ENCODE measurements at places on chromosomes 11 and 22. TPM values are rescaled to one million over a fixed set of nuclear protein-coding genes. Genes with fewer than 3 reads are reported as not detected.
A peak's percentile ranks its signal among the peaks of the same experiment; 100 is the strongest.

DNA sequence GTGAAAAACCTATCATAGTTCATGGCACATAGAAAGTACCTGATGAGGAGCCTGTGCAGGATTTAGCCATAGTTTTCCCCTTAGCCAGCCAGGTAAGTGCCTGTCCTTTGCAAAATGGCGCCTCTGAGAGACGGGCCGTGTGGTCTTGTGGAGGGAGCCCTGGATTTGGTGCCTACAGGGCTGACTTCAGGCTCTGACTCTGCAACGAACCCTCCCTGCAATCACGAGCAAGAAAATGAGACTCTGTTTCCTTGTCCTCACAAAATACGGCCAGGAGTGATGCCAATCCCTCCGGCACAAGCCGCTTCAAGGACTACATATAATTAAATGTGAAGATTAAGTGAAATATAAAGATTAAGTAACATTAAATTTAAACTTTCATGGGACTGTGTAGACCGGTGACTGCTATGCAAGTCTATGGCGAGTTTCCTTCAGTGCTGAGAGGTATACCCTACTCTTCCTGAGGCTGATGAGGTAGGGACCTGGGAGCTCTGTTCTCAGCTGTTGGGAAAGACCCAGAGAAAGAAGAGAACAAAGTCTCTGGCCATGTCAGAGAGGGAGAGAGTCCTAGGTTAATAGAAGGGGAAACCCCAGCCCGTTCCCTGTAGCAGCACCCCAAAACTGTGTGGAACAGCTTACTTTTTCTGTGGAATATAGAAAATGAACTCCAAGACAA is 6.1 kb upstream of the CXCR5 start:
- H3K36me3 ChIP-seq = no peaks in the 10 kb centered on the region
- no peak for DNase-seq
- H3K4me3 ChIP-seq = no peak overlapping the region
- no peaks in the 10 kb centered on the region for H3K4me1 ChIP-seq
- H3K27ac ChIP-seq = peak overlapping the region; percentile 32

GRCh38 chr11:13869398-13869886 is 93.1 kb upstream of the SPON1 start:
- no peaks in the 10 kb centered on the region for H3K36me3 ChIP-seq
- no peak overlapping the region for H3K4me3 ChIP-seq
- no peaks in the 10 kb centered on the region for H3K4me1 ChIP-seq
- H3K27me3 ChIP-seq = no peaks in the 10 kb centered on the region
- no peak overlapping the region for H3K27ac ChIP-seq

DNA sequence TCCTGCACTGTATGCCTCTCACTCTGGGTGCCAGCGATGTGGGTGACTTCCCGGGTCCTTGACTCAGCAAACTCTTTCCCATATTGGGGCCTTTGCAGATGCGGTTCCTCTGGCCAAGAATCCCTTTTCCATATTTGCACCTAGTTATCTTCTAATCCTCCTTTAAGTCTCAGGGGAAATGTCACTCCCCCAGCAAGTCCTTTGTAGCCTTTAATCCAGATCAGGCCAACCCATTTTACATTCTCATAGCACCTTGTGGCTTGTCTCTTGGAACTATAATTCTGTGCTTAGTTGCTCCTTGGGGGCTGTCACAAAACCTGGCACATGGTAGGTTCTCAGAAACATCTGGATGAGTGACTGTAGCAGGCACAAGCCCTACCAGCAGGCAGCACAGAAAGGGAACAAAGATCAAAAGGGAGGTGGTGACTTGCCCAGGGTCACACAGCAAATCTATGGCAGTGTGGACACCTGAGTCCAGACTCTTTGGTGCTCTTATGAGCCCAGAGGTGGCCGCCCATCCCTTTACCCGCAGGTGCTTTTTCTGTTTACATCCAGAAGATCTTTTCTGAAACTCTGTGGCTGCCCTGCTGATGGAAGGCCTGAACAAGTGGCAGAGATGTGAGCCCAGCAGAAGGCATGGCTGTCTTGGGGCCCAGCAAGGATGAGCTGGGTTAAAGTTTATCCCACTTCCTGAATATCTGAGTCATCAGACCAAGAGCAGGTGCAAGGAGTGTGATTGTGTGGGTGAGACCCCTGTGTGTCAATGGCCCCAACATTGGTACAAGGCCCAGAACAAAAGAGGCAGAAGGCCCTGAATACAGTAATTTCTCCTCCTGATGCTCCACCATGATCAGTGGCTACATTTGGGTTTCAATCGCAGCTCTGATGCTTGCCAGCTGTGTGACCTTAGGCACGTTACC is 78.6 kb upstream of the GRK3 start:
- DNase-seq = no peak
- H3K27ac ChIP-seq = no peak overlapping the region
- no peak overlapping the region for H3K4me3 ChIP-seq
- no peaks in the 10 kb centered on the region for H3K4me1 ChIP-seq

- H3K27me3 ChIP-seq = no peaks in the 10 kb centered on the region
- no peaks in the 10 kb centered on the region for H3K36me3 ChIP-seq
- peaks cover 20% of the 10 kb centered on the region for H3K4me1 ChIP-seq
These were observed 117.3 kb downstream of the TTC28 start for GRCh38 chr22:28562324-28562723.

GRCh38 chr11:77151804-77152509 is 23.9 kb downstream of the MYO7A start:
- DNase-seq = no peak
- no peaks in the 10 kb centered on the region for H3K27me3 ChIP-seq
- H3K36me3 ChIP-seq = no peaks in the 10 kb centered on the region
- H3K4me3 ChIP-seq = no peak overlapping the region
- no peaks in the 10 kb centered on the region for H3K4me1 ChIP-seq
- no peak overlapping the region for H3K27ac ChIP-seq

GRCh38 chr11:61609000-61609979 is 28.4 kb upstream of the SYT7 start:
- no peak overlapping the region for H3K4me3 ChIP-seq
- DNase-seq = no peak
- H3K27ac ChIP-seq = peak overlapping the region; percentile 22

- H3K27me3 ChIP-seq = no peaks in the 10 kb centered on the region
- no peak overlapping the region for H3K4me3 ChIP-seq
- DNase-seq = no peak
These were observed 42.6 kb downstream of the BRD1 start for GRCh38 chr22:49785046-49785521.

DNA sequence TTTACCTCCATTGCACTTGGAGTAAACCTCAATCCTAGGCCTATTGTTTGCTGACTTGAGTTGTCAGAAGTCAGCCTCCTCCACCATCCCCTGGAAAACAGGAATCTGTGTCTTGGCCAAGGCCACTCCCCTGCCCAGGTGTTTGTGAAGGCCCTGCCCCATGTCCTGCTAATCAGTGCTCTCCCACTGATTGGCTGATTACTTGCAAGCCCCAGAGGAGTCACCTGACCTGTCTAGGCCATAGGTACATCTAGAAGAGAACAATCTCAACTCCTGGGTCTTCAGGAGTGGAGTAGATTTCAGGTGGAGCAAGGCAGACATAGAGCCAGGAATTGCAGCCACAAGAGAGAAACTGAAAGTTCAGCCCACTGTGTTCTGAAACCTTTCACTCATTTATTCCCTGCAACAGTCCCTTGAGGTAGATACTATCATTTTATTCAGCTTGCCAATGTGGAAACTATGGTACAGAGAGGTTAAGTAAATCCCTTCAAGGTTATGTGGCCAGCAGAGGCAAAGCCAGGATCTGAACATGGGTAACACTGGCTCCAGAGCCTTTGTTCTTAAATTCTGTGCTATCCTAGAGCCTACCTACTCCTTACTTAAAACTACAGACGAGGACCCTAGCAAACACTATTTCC is 10.4 kb downstream of the OAF start:
- H3K4me3 ChIP-seq = no peak overlapping the region
- H3K4me1 ChIP-seq = peaks cover 54% of the 10 kb centered on the region
- H3K36me3 ChIP-seq = no peaks in the 10 kb centered on the region
- peak overlapping the region; percentile 58 for H3K27ac ChIP-seq

DNA sequence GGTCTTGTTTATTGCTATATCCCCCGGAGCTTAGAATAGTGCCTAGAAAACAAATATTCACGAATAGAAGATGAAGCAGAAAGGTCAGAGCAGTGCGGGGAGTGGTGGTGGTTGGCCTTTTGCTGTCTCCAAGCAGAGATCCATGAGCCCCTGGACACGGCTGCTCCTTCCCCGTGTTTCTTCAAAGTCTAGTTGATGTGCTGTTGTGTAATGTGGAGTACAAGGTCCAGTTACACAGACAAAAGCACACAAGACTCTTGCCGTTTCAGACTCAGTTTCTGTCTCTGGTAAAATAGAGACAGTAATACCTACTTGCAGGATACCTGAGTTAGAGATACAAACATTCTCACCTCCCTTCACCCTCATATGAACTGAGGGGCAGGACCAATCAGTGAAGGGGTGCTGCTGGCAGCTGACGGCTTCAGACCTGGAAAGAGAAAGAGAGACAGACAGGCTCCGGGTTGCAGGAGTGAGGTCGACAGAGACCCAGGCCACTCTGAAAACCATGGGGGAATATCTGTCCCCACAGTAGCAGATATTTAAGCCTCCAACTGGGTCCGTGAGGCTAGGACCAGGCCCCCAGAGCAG is 56.2 kb downstream of the RASSF10 start:
- no peaks in the 10 kb centered on the region for H3K27me3 ChIP-seq
- no peak overlapping the region for H3K27ac ChIP-seq
- H3K36me3 ChIP-seq = no peaks in the 10 kb centered on the region
- no peak overlapping the region for H3K4me3 ChIP-seq
- no peak for DNase-seq

- no peaks in the 10 kb centered on the region for H3K36me3 ChIP-seq
- no peaks in the 10 kb centered on the region for H3K27me3 ChIP-seq
- no peak overlapping the region for H3K27ac ChIP-seq
These were observed 460.0 kb downstream of the BUD13 start for GRCh38 chr11:116312570-116313391.

- H3K4me3 ChIP-seq = no peak overlapping the region
- no peaks in the 10 kb centered on the region for H3K4me1 ChIP-seq
- no peaks in the 10 kb centered on the region for H3K36me3 ChIP-seq
- no peaks in the 10 kb centered on the region for H3K27me3 ChIP-seq
These were observed 106.2 kb upstream of the TP53AIP1 start for GRCh38 chr11:129048911-129049310.

DNA sequence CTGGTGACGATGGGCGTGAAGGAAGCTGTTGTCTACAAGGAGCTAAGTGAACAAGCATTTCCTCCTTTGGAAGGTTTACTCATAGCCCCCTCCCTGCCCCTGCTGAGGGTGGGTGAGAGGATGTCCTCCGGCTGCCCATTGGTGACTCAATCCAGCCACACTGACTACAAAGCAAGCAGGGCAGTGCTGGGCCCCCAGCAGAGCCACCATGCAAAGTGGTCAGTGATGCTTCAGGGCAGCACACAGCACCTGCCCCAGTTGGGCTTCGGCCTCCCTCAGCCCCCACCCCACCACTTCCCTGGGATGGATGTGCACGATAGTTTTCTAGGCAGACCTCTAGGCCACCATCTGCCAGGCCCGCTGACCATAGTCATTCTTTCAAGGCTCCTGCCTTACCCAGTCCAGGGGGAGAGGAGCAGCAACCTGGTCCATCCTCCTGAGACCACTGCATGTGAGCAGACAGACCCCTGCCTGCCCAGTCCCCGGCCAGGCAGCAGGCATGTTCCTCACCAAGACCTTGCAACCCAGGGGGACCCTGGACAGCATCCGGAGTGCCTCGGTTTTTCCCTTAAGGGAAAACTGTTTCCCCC is 125.1 kb downstream of the BCR start:
- no peak for DNase-seq
- peaks cover 4% of the 10 kb centered on the region for H3K36me3 ChIP-seq
- H3K4me3 ChIP-seq = peak overlapping the region; percentile 50
- peaks cover 38% of the 10 kb centered on the region for H3K4me1 ChIP-seq
- H3K27ac ChIP-seq = peak overlapping the region; percentile 92

DNA sequence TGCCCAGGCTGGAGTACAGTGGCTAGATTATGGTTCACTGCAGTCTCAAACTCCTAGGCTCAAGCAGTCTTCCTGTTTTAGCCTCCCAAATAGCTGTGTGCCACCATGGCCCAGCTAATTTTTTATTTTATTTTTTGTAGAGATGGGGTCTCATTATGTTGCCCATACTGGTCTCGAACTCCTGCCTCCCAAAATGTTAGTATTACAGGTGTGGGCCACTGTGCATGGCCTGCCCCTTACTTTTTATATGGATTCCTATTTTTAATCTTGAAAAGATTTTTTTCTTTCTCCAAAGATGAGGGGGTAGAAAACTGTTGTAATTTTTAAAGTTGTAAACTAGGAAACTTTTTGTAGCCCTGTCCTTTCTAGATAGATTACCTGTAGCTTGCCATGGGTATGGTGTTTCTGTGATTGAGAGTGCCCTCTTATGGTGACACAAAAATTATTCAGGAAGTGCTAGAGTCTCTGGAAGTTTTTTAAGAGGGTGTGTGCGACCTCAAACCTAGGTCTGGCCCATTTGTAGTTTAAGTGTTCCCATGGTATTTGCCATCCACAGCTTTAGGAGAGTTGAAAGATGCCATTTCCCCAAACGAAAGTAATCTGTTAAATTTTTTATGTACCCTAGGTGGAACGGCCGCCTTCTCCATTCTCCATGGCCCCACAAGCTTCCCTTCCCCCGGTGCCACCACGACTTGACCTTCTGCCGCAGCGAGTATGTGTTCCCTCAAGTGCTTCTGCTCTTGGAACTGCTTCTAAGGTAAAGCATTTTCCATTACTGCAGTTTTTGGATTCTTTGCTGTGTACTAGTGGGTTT is 32.4 kb downstream of the MCAM start:
- H3K4me1 ChIP-seq = peaks cover 9% of the 10 kb centered on the region
- no peak overlapping the region for H3K27ac ChIP-seq
- no peaks in the 10 kb centered on the region for H3K27me3 ChIP-seq

DNA sequence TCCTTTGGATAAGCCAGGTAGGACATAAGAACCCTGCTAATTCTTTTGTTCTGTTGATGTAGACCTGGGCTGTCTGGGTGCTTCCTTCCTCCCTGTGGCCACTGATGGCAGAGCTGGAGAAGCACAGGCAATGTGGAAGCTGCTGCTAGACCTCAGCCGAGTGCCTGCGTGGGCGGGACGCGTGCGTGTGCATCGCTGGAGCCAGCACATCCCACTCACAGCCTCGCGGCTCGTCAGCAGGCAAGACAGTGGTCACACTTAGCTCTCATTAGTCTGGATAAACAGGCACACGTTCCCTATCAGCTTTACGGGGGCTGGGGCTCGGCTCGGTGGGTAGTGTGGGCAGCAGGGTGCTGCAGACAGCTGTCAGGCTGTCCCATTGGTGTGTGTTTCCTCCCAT is 155.7 kb downstream of the GRIK4 start:
- DNase-seq = no peak
- no peak overlapping the region for H3K27ac ChIP-seq
- H3K27me3 ChIP-seq = no peaks in the 10 kb centered on the region
- no peaks in the 10 kb centered on the region for H3K36me3 ChIP-seq
- no peaks in the 10 kb centered on the region for H3K4me1 ChIP-seq

GRCh38 chr22:39690881-39691605 is 120.5 kb downstream of the CACNA1I start:
- no peaks in the 10 kb centered on the region for H3K4me1 ChIP-seq
- no peak overlapping the region for H3K27ac ChIP-seq
- H3K27me3 ChIP-seq = peaks cover 4% of the 10 kb centered on the region

TBX1 gene
- 0.18 TPM for total RNA-seq

PDE2A gene
- 13.1 TPM for total RNA-seq

ZNF280B gene
- total RNA-seq = 0.18 TPM

SGSM1 gene
- 0.21 TPM for total RNA-seq

SLC25A18 gene
- total RNA-seq = not detected

KCNJ5 gene
- total RNA-seq = 1.9 TPM

TEX12 gene
- total RNA-seq = 0.38 TPM

PLEKHB1 gene
- 0.22 TPM for total RNA-seq

GTSE1 gene
- total RNA-seq = 4.2 TPM

OR2AG2 gene
- 0.76 TPM for total RNA-seq

All from esophagus squamous epithelium (tissue), 5 donors.